Neural cell (in vitro differentiated cells): ENCODE measurements at places on chromosomes 11 and 22. TPM values are rescaled to one million over a fixed set of nuclear protein-coding genes. Genes with fewer than 3 reads are reported as not detected.

POU2AF1 gene
- not detected in 2 replicates for polyA plus RNA-seq

RBM14 gene
- 43.0 and 44.8 TPM in 2 replicates for polyA plus RNA-seq

MRGPRF gene
- polyA plus RNA-seq: not detected in 2 replicates

MYO7A gene
- 0.30 and 0.61 TPM in 2 replicates for polyA plus RNA-seq

CLDN25 gene
- not detected in 2 replicates for polyA plus RNA-seq

PRAME gene
- not detected in 2 replicates for polyA plus RNA-seq
